NCI-H82 (cell line): ENCODE measurements at places on chromosomes 2 and 18.
A peak's percentile ranks its signal among the peaks of the same experiment; 100 is the strongest.

DNA sequence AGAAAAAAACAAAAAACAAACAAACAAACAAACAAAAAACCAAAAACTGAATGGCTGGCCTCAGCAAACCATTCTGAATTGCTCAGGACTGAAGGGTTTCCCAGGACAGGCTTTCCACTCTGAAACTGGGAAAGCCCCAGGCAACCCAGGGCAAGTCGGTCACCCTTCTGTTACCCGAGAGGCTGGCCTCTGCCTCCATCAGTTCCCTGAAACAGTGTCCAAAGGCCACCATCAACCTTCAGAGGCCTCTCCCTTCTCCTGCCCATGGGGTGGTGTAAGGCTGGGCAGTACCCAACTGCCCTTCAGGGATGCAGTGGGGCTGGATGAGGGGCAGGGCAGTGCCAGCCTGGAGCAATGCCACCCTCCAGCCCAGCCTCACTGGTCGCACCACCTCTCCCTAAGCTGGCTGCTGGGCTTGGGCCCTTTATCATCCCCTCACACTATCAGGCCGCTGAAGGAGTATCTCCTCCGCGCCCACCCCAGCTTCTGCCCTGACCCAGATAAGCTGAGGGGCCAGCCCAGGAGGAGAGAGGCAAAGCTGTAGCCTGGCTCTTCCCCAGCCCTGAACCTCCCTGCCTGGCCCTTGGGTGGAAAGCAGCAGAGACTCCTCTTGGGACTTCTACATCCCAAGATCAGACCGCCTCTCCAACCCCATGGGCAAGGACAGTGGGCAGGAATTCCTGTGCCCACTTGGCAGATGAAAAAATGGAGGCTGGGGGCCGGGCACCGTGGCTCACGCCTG, 35.9 kb downstream of the ZFP36L2 start:
- no peak for DNase-seq

GRCh38 chr2:21330786-21331391, 207.1 kb downstream of the TDRD15 start:
- no peak for DNase-seq

GRCh38 chr2:120976501-120977307, 241.0 kb downstream of the GLI2 start:
- no peak for DNase-seq

DNA sequence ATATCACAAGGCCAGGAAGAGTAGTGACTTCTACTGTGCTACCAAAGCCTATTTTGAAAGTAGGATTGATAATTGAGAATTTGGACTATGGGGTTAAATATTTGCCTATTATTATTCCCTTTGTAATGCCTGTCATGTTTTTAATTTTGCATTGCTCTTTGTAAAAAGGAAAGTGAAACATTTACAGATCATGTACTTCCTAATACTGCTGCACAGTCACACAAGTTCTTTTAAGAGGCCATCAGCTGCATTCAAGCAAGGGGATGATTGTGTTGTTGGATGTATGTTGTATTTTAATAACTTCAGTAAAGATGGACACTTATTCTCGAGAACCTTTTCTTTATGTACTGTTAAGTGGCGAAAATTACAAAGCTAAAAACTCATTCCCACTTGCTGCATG, 70.1 kb downstream of the PLEKHA3 start:
- no peak for DNase-seq

DNA sequence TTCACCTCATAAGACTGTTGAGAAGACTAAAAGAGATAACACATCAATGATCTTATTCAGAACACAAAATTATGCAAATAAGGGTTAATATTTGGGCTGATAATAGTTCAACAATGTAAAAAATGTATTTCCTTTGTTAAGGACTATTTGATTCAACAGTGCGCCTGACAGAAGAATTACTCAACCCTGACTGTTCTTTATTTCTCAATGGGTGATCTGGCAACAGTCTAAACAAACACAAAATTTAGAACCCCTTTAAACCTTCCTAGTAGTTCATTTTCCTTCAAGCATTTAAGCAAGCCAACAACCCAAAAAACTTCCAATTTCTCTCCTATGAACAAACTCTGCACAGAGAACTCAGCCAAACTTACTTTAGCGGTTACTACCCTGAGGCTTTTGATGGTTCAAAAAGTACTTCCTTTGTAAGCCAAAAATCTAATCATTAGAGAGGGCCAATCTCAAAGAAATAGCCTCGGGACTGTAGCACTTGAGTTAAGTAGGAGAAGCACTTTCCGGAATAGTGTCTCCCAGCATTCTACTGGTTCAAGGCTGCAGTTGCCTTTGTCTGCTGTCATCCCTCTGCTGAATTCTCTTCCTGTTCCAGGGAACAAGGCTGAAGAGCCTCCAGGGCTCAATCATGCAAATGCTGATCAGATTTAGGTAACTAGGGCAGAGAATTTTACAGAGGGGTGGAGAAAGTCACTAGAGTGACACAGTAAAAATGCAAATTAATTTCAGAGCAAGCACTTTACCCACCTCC, 40.9 kb upstream of the MAPK4 start:
- DNase-seq: no peak

GRCh38 chr18:27363872-27364271, 178.8 kb upstream of the CHST9 start:
- peak; percentile 38 for DNase-seq

DNA sequence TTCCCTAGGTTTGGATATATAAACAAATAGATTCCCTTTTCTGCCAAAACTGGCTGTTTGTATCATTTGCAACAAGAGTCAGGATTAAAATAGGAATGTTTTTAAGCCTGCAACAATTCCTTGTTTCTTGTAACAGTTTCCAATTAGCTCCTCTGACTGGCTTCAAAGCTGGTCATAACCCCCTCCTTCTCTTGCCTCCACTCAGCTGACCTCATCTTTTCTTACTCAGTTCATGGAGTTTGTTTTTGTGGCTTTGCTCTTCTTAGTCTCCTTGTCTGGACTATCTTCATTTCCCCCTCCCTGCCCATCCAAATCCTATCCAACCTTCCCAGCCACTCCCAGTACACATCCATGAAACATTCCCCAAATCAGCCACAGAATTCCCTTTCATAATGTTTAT, 14.3 kb upstream of the RAPH1 start:
- DNase-seq: no peak
